ENCODE measurements at places on chromosomes 2 and 18. TPM values are rescaled to one million over a fixed set of nuclear protein-coding genes. Genes with fewer than 3 reads are reported as not detected.

GRCh38 chr18:49127471-49128190 is 176.9 kb upstream of the SMAD7 start:
- peak; percentile 93 for DNase-seq

- DNase-seq: no peak
These were observed 37.0 kb downstream of the TMEFF2 start for GRCh38 chr2:192157776-192158175.

DNA sequence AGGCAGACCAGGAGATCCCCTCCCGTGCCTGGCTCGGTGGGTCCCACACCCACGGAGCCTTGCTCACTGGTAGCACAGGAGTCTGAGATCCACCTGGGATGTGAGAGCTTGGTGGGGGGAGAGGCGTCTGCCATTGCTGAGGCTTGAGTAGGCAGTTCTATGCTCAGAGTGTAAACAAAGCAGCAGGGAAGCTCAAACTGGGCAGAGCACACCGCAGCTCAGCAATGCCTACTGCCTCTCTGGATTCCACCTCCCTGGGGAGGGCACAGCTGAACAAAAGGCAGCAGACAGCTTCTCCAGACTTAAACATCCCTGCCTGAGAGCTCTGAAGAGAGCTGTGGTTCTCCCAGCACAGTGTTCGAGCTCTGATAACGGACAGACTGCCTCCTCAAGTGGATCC is 85.1 kb downstream of the UGP2 start:
- no peak for DNase-seq

GRCh38 chr2:128748835-128749605 is 430.4 kb upstream of the HS6ST1 start:
- DNase-seq: no peak

DNA sequence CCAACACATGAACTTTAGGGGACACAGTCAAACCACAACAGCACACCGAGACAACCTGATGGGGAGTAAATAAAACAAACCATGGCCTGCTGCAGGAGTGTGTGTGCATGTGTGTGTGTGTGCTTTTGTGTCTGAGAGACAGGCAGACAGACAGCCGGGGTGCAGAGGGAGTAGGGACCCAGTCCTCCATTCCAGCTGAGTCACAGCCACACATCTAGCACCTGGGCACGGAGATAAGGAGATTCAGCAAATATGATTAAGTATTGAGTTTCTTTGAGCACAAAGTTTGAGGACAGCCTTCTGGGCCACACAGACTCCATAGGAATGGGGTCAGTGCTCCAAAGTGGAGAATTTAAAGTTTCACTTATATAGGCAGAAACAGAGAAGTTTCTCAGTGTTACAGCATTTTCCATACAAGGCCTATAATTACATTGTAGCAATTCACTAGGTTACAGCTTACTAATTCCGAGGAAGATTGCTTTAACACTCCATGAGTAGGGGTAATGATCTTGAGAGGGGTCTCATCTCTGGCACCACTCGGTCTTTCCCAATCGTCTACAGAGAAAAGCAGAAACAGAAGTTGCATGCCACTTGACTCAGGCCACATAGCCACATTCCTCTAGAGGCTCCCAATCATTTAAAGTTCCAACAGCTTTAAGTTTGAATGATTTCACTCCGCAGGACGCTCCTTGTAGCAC is 30.8 kb upstream of the PRLH start:
- DNase-seq: no peak

- no peak for DNase-seq
These were observed 22.9 kb downstream of the ARHGEF33 start for GRCh38 chr2:38912619-38913018.

DNA sequence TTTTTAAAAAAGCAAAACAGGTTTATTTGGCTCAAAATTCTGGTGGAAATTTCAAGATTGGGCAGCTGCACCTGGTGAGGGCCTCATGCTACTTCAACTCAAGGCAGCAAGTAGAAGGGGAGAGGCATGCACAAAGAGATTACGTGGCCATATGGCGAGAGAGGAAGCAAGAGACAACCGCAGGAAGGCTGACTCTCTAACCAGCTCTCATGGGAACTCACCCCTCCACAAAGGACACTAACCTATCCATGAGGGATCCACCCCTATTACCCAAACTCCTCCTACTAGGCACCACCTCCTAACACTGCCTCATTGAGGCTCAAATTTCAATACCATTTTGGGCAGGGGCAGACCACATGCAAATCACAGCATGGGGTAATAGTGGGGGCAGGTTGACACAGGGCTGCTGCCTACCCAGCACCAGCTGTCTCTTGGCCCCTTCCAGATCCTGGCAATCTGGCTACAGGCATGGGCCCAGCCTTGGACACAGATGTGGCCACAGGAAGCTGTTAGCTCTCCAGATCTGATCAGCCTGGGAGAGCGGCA is 2.0 kb upstream of the CAPN10 start:
- no peak for DNase-seq

DNA sequence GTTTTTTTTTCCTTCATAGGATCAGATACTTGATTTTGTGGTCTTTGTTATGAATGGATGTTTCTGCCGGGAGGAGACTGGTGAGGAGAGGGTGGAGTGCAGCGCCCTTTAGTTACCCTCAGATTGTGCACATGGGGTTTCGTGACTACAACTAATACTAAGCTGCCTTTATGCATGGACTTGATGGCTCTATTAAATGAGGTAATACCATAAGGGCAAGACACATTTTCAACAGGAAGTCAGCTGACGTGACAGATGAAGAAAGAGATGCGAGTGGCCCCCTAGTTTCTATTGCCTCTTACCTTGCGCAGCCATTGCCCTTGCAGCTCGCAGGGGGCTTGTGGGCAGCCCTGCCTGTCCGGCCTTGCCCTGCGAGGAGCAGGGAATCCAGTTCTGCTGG is 24.4 kb downstream of the ZNF407 start:
- DNase-seq: no peak

DNA sequence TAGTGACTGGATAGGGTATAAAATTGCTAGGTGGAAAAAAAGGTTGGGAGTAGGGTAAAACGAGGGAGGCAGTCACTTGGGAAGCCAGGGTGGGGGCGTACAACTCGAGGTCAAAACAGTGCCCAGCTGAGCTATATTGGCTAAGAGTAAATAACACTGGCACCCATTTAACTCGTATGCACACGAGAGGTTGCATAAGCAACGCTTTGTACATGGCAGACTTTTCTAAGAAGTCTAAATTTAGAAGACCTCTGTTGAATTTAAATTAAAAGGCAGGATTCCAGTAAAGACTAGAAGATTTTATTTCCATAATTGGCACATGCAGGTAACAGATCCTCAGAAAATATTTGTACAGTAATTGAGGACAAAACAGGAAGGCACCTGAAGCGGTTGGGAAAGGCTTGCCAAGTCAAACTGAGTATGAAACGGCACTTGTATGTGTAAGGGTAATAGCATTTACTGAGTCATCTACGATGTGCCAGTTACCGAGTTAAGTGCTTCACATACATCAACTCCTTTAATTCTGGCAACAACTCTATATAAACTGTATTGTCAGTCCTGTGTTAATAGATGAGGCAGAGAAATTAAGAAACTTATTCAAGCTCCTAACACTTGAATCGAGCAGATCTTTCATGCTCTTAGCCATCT is 1.4 kb upstream of the MALT1 start:
- DNase-seq: no peak

DNA sequence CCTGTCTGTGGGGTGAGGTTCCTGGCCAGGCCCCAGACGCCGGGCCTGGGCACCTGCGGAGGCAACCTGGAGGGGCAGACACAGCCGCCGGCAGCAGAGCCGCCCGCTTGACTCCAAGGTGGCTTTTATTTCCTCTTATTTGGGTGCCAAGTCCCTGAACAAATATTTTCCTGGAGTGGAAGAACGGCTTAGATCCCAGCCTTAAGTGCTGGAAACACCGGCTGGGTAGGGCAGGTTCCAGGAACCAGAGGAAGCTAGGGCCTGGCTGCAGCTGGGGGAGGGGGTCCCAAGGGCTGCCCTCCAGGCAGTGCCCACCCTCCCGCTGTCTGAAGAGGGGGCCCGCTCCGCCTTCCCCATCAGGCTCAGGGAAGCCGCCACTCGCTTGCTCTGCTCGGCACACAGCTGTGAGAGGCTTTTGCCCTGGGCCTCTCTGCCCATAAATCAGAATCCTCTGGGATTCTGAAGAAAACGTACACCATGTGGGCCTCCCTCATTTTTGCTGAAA is 28.2 kb downstream of the SDC1 start:
- DNase-seq: peak; percentile 75

- DNase-seq: no peak
These were observed 31.4 kb downstream of the QPCT start for GRCh38 chr2:37375741-37376288.

DNA sequence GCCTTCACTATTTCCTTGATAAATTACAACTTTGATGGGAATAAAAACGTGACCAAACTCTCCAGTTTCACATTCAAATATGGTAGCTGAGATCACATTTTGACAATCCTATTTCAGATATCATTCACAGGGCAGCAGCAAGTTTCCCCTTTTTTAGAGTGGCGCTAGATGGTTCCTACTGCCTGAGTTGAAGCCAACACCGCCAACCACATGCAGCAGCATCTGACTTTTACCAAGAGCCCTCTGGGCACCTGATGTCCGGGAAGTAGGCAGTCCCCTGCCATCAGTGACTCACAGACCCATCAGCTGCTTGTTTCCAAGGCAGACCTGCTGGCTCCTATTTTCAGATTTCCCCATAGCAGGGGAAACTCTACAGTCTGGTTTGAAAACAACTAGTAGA is 4.0 kb upstream of the MREG start:
- DNase-seq: no peak

DNA sequence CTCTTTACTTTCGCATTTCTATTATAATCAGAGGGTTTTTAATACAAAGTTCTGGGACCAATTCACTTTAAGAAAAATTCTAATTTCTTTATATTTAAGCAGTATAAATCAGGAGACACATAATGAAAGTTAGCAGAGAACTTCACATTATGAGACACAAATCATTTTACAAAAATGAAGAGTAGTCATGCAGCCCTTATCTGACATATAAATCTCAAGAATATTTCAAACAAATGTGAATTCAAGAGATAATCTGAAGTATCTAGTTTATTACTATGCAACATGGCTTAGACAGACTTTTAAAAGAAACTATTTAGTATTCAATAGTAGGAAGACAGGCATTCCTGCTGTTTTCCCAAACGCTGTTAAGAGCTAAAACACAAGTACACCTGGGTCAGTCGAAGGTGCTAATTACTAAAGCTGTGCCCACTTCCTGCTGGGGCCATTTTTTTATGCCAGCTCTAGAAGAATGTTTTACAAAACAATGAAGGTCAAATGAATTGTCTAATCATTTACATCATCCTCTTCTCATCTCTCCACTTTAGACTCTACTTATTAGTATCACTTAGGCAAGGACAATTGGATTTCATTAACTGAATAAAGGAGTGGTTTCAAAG is 40.2 kb downstream of the CWC22 start:
- no peak for DNase-seq

- peak; percentile 35 for DNase-seq
These were observed 36.0 kb downstream of the PHLPP1 start for GRCh38 chr18:62751341-62751821.

- DNase-seq: no peak
These were observed 59.4 kb downstream of the LIMS1 start for GRCh38 chr2:108593547-108594098.

GRCh38 chr2:174717916-174718315 is 46.4 kb downstream of the CHRNA1 start:
- no peak for DNase-seq

GRCh38 chr2:16818203-16818556 is 152.5 kb upstream of the CYRIA start:
- no peak for DNase-seq

ZNF519 gene
- 14.5 TPM for polyA plus RNA-seq

REG3A gene
- polyA plus RNA-seq: not detected

DPP10 gene
- polyA plus RNA-seq: 12.1 TPM

HOXD13 gene
- 0.08 TPM for polyA plus RNA-seq

GALNT14 gene
- polyA plus RNA-seq: 58.6 TPM

DNPEP gene
- polyA plus RNA-seq: 66.4 TPM

ARHGEF4 gene
- polyA plus RNA-seq: 6.5 TPM

LAMA1 gene
- polyA plus RNA-seq: 90.0 TPM

ZFAND2B gene
- 40.9 TPM for polyA plus RNA-seq

NXPH2 gene
- polyA plus RNA-seq: 4.8 TPM

CREG2 gene
- polyA plus RNA-seq: 0.37 TPM

CAVIN2 gene
- polyA plus RNA-seq: 31.2 TPM

MATN3 gene
- polyA plus RNA-seq: 2.5 TPM

GAD1 gene
- 1.2 TPM for polyA plus RNA-seq

PRSS56 gene
- not detected for polyA plus RNA-seq

PSME4 gene
- 71.3 TPM for polyA plus RNA-seq

All from renal pelvis (tissue), 12 donors.